Stimulated activated CD8-positive, alpha-beta memory T cell treated with anti-CD3 and anti-CD28 coated beads, Interleukin-12 subunit alpha, Interleukin-12 subunit beta, amount 100 ng/mL, for 4 hours (primary cell): ENCODE measurements at places on chromosomes 4 and X.

DNA sequence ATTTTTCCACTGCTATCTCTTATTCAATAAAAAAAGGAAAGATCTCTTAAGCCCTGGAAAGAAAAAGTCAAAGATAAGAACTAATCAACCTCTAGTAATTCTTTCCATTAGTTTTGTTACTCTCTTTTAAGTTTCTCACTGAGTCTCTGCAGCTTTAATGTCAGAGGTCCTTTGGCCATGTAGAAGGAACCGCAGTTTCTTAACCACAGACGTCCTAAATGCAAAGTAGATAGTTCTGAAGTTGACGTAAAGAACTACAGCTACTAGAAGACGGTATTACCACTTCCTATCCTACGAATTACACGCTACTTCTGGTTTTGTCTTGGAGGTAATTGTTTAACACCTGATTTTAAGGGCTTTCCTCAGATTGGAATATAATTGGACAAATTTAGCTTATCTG lies 325.9 kb downstream of the ANKRD50 start:
- DNase-seq: no peak

GRCh38 chrX:152313529-152314302 lies 137.4 kb downstream of the GABRA3 start:
- no peak for DNase-seq

- no peak for DNase-seq
These were observed 796.1 kb upstream of the ADGRL3 start for GRCh38 chr4:60404027-60404426.

- DNase-seq: no peak
These were observed 162.1 kb downstream of the HHIP start for GRCh38 chr4:144808034-144808433.

DNA sequence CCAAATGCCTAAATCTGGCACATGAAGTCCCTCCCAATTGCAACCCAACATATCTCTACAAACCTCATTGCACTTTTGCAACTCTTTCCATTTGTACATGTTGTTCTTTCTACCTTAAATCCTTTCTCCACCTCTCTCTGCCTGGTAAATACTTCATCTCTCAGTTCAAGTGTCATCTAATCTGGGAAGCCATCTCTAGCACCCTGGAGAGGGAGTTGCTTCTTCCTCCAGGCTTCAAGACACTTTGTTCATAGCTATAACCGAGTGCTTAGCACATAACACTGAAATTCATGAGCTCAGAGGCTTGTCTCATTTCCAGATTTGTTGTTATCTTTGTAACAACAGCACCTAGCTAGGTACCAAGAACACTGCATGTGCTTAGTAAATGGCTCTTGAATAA lies 114.8 kb upstream of the NAP1L5 start:
- no peak for DNase-seq

- DNase-seq: no peak
These were observed 60.2 kb upstream of the GPC4 start for GRCh38 chrX:133475521-133475920.

DNA sequence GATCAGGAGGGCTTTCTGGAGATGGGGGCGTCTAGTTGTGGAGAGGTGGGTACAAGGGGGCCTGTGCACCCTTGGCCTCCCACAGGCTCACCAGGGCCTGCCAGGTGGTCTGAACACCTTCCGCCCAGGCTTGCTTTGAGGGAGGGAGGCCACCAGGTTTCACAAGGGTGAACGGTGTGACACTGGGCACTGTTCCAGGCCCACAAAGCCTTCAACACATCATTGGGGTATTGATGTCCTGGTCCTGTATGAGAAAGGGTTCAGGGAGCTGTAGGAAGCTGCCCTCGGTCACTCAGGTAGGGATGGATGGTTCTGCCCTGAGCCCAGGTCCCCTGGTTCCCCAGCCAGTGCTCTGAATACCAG lies 6.0 kb downstream of the HTRA3 start:
- no peak for DNase-seq

- no peak for DNase-seq
These were observed 667.3 kb downstream of the IL1RAPL1 start for GRCh38 chrX:29254515-29254914.

- DNase-seq: no peak
These were observed 25.6 kb downstream of the ATP10D start for GRCh38 chr4:47510506-47511143.

GRCh38 chrX:111352424-111352823 lies 59.6 kb downstream of the DCX start:
- no peak for DNase-seq

DNA sequence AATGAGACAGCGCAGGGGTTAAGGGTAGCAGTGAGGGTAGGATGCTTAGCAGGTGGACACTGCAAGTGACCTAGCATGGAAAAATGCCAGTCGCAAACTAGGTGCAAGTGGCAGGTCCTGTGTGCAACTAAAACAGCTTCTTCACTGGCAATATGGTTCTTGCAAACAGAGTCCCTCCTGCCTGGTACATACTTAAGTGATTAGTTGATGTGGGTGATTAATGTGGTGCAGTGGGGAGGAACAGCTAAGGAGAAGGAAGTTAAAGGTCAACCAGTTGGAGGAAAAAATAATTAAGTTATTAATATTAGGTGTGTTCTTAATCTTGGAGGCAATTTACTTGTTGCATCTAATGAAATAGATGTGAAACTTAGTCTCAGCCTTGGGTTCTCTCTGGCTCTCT lies 121.6 kb upstream of the IGFBP7 start:
- no peak for DNase-seq

GRCh38 chrX:149074398-149074797 lies 430.7 kb downstream of the IDS start:
- DNase-seq: no peak

DNA sequence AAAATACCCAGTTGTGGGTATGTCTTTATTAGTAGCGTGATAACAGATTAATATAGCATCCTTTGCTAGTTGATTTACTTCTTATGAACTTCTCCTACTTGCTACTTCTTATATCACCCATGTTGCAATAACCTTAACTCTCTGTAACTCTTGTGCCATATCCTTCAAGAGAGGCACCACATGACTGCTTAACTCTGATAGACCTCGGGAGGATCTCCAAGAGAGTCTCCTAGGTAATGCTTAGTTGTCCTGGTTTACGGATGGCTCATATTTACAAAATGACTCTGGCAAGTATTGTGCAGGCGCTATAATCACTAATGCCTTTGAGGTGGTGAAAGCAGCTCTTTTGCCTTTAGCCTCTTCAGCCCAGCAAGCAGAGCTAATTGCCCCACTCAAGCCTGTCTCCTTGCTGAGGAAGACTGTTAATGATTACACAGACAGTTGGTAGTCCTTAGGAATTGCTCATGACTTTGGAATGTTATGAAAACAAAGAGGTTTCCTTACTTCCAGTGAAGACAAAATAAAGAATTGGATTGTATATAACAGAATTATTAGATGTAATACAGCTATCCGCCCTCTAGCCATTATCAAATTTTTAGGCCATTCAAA lies 1305.8 kb downstream of the PCDH7 start:
- DNase-seq: no peak

- no peak for DNase-seq
These were observed 36.7 kb upstream of the H2AZ1 start for GRCh38 chr4:99986792-99987191.

GRCh38 chr4:88765729-88766128 lies 68.1 kb upstream of the NAP1L5 start:
- DNase-seq: no peak

DNA sequence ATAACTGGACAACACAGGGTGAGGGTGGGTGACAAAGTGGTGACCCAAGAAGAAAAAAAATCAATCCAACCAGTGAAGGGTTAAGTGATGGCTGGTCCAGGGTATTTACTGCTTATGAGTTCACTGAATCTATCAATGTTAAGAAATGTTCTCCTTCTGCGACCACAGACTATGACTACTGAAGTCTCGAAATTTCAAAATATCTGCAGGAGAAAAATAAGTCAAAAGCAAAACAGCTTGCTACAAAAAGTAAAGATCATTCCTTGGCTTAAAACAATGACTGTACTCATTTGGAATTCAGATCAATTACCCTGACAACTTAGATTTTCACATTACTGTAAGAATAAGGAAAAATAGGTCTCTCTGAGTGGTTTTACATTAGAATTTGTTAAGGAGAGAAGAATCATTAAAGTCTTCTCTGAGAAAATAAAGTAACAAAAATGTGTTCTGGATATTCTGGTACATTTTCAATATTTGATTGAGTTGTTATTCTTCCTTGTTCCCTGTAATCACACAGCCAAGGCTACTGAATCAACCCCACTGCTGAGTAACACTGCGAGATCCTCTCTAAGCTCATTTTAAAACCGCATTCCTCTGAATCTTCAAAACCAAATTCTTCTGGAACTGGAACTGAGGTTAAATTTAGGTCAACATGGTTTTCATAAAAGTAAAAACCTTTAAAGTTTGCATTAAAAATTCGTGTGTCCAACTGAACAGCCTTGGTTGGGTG lies 22.7 kb downstream of the SMPX start:
- no peak for DNase-seq

DNA sequence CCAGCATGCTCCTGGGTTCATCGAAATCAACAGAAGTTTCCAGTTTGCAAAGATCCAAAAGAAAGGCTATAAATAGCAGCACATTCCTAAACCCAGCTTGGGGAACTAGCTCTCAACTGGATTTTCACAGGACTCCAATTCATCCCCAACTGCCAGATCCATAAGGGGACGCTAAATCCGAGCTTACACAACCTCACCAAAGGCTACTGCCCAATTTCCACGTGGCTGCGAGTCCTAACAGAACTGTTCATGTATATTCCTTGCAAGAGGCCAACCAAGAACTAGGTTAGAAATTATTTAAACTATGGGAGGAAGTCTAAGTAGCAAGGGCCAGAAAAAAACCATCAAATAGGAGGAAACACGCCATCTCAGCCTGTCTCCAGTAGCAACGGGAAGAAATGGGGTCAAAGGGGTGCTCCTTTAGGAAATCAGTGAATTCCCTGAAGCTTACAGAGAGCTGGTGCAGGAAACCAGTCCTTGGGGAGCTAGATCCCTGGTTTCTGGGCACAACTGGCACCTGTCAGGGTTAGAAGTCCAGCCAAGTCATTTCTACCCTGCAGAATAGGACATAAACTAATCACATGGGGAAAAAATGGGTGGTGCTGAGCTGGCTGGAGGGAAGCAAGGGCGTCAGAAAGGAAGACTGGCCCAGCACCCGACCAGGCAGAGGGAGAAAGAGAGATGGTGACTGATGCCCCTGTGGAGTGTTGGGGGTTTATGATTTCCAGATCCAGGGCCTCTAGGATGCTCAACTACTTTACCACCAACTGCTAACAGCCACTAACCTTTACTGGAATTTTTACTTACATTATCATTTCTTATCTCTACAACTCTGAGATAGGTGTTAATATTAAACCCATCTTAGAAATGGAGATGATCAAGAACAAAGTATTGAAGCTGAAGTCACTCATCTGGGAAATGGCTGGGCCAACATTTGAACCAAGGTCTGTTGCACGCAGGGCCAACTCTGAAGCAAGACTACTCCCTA lies 20.5 kb downstream of the RELL1 start:
- DNase-seq: no peak

DNA sequence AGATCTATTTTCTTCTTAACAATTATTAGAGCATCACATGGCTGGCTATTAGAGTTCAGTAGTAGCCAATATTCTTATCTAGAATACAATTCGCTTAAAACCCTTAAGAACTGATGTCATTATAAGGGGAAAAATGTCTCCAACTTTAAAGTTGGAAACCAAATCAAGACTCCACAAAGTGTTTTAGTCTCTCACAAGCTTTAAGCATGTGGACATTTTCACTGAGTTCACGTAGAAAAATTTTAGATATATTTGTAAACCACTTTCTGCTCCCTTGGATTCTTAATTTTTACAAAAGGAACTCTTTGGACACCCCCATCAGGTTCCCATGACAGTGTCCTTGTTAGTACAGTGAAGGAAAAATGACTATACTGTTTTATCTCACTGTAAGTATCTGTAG lies 123.9 kb upstream of the NAP1L5 start:
- DNase-seq: no peak

- no peak for DNase-seq
These were observed 28.9 kb upstream of the HMX1 start for GRCh38 chr4:8900588-8900987.

GRCh38 chr4:17232566-17233253 lies 279.2 kb downstream of the QDPR start:
- DNase-seq: no peak

DNA sequence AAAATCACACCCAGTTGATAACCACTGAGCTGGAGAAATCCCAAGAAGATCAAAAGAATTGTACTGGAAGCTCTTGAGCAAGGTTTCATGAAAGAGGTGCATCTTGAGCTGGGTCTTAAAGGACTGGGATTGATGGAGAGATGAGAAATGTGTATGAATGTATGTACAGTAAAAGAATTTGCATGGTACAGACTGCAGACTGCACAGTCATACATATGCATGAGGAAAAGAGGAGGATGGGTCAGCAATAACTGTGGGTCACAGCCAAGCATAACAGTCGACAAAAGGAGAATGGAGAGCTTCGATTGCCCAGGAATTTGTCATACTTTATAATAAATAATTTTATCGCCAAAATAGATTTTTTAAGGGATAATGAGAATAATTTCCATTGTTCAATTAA lies 4.8 kb upstream of the RELL1 start:
- DNase-seq: no peak

GRCh38 chrX:13570261-13570605 lies 832 bp downstream of the EGFL6 start:
- DNase-seq: no peak

DNA sequence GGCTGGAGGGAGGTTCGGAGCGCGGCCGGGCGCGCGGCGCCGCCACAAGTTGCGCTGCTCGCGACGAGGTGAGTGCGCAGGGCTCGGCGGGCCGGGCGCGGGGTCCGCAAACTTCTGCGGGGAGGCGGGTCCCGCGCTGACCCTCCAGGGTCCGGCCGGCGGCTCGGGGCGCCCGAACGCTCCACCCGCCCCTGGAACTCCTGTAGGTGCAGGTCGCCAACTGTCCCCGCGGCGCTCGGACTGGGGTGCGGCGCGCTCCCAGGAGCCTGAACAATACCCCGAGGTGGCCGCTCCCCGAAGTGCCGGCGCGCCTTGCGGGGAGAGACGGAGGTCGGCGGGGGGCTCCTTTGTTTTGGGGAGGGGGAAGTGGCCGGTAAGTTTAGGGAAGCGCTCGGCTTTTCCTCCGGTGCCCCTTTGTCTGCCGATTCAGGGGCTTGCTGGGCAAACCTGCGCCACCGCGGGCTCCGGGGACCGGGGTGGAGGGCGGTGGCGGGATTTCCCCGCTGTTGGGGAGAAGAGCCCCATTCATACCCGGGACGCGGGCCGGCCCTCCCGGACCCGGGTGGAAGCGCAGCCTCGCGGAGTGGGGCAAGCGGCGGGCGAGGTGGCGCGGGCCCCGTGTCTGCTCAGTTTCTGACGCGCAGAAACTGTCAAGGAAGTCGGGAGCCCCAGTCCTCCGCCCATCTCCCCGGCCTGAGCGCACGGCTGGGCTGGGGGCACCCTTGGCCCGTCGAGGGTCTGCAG lies 694 bp downstream of the TBL1X start:
- peak; percentile 12 for DNase-seq

- DNase-seq: no peak
These were observed 1666.4 kb upstream of the IGFBP7 start for GRCh38 chr4:58776627-58777026.

GRCh38 chr4:153799694-153800074 lies 10.8 kb upstream of the SFRP2 start:
- DNase-seq: no peak

DNA sequence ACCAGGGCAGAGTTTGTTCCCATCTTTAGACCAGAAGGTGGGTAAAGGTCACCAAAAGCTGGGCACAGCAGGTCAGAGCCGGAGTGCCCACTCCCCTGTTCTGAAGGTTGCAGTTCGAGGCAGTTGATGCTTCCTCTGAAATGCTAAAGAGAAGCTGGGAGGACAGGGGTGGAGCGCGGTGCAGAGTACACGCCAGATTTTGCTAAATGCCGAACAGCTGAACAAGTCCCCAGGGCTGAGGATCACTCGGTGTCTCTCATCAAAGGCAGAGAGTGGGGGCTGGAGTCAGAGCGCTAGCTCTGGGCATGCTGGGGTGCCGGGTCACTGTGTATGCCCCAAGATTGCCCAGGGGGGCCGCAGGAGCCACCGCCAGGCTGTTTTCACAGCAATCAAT lies 197.0 kb downstream of the BCOR start:
- DNase-seq: no peak
